ENCODE measurements at places on chromosomes 7 and 10.

- no peak for DNase-seq
These were observed 1.1 kb upstream of the MOGAT3 start for GRCh38 chr7:101201695-101202602.

- no peak for DNase-seq
These were observed 764.6 kb downstream of the PHTF2 start for GRCh38 chr7:78563191-78563590.

- DNase-seq: no peak
These were observed 30.8 kb downstream of the SLC16A9 start for GRCh38 chr10:59678884-59679301.

DNA sequence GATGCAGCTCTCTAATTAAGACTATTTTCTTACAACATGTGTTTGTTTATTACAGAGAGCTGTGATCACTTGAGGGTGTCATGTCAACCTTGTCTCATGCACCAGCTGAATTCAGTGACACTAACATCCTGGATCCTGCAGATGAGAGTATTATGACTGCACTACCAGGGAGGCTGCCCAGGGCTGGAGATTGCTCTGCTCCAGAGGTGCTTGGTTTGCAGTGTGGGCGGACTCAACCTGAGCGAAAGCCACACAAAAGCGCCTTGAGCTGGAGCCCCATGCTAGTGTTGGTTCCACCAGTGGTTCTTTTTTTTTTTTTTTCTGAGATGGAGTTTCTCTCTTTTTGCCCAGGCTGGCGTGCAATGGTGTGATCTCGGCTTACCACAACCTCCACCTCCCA, 33.8 kb upstream of the ATXN7L1 start:
- no peak for DNase-seq

- no peak for DNase-seq
These were observed 10.9 kb upstream of the AP5Z1 start for GRCh38 chr7:4764402-4765007.

- DNase-seq: no peak
These were observed 873.5 kb downstream of the REEP3 start for GRCh38 chr10:64394744-64395143.

GRCh38 chr10:120598386-120598785, 141.4 kb downstream of the PLPP4 start:
- no peak for DNase-seq

- DNase-seq: no peak
These were observed 12.2 kb upstream of the LGI1 start for GRCh38 chr10:93745408-93746065.

Measured in activated CD4-positive, alpha-beta T cell treated with anti-CD3 and anti-CD28 coated beads for 1 hour (primary cell).